ENCODE measurements at places on chromosomes 4 and X.

DNA sequence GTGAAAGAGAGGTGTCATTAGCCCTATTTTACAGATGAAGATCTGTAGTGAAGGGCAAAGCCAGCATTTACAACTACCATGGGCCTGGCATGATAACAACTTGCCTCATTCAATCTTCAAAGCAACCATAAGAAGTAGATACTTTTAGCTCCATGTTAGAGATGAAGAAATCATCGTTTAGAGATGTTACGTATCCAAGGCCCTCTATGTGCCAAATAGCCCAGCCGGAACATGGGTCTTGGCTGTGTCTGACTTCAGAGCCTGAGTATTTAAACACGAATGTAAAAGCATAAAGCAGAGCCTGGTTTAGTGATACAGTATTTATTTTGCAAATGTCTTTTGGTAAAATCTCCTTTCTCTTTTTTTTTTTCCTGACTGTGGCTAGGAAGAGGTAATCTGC is 197.1 kb downstream of the RASL11B start:
- no peak for DNase-seq

GRCh38 chrX:74534569-74535038 is 79.8 kb downstream of the RLIM start:
- no peak for DNase-seq

- no peak for DNase-seq
Observed at GRCh38 chrX:136856050-136856449, 24.5 kb downstream of the RBMX start.

DNA sequence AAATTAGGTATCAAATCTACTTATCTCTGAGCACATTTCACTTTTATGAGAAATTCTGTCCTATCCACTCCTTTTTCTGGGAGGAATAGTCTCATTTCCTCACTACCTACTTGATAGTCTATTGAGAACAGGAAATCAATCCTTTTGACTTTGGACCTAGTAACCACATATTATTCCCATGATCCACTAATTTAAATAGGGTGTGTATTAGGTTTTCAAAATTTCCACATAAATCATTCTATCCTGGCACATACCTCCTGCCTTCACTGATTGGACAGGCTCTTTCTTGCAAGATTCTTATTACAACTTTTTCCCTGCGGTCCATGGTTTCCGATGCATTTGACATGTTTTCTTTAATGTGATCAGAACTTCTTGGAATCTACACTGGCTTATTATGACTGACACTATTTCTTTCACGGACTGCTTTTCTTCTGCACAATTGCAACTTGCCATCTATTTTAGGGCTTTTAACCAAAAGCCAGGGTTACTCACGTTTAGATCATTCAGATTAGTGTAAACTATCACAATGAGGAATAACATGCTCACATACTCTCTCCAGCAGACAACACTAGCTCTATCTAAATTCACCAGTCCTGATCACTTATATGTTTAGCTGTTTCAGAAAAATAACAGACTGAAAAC is 419.9 kb upstream of the SLIT2 start:
- DNase-seq = no peak

DNA sequence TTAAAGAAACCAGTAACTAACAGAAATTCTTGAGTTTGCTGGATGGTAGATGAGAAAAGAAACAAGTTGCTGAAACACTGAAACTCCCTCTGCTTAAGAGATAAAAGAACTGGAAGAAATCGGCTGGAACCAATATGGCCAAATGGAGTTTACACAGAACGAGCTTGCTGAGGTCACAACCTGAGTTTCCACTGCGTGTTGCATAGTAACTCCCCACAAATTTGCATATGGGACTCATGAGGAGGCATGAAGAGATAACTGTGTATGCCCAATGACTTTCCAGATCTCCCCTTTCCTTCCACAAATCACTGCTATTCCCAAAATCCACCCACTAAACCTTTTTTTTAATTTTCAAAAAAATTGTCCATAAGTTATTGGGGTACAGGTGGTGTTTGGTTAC is 10.2 kb upstream of the SMR3B start:
- no peak for DNase-seq

- no peak for DNase-seq
Observed at GRCh38 chrX:126265116-126265515, 99.0 kb upstream of the DCAF12L2 start.

DNA sequence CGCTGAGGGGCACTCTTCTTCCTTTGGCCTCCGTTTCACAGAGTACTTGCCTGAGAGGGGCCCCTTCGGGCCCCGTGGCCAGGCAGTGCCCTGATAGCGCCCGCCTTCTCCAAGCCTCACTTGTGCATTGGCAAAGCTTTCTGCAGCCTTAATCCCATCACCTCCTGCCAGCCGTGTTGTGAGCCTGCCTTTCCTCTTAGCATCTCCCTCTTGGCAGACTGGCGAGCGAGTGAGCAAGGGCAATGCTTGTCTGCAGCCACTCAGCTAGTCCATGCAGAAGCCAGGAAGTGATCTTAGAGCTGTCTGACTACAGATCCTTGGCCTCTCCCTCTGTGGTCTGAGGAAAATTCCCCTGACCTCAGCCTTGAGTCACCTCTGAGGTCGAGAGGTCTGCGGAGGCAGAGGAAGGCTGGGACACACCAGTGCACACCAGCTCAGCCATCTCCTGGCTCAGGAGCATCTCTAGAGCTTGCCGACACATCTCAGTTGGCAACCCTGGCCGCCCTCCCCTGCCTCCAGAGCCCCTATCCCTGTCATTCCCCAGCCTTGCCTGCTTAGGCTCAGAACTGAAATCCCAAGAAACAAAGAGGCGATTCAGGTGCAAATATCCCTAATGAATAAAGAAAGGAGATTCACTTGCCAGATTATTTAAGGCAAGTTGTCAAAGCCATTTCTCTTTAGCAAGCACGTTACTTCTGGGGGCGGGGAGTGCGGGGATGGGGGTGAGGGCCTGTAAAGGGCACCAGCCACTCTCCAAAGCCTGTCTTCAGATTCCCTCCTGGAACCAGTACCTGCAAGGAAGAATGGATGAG is 143.5 kb upstream of the MAMLD1 start:
- DNase-seq = no peak

GRCh38 chr4:13892739-13893105 is 265.2 kb upstream of the BOD1L1 start:
- no peak for DNase-seq

DNA sequence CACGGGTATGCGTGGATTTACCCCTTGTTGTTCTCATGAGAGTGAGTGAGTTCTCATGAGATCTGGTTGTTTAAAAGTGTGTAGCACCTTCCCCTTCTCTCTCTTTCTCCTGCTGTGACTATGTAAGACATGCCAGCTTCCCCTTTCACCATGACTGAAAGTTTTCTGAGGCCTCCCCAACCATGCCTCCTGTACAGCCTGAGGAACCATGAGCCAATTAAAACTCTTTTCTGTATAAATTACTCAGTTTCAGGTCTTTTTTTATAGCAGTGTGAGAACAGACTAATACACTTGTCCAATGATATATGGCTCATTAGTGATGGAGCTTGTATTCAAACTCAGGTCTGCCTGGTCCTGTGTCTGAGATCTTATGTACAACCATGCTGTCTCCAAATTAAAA is 28.5 kb upstream of the RTL3 start:
- DNase-seq = no peak

DNA sequence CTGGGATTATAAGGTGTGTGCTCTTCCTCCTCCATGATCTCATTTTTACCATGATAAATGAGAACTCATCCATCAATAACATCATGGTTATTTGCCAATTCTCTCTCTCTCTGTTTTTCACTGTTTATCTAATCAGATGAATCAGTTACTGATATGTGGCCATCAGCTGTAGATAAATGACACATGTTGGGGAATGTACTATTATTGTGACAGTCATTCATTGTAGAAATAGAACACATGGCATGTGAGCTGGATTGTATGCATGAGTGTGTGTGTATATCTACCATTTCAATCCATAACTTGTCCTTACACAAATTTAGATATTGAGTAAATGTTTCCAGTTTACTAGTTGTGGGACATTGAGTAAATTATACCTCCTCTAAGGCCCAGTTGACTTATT is 53.0 kb downstream of the OSTC start:
- no peak for DNase-seq

DNA sequence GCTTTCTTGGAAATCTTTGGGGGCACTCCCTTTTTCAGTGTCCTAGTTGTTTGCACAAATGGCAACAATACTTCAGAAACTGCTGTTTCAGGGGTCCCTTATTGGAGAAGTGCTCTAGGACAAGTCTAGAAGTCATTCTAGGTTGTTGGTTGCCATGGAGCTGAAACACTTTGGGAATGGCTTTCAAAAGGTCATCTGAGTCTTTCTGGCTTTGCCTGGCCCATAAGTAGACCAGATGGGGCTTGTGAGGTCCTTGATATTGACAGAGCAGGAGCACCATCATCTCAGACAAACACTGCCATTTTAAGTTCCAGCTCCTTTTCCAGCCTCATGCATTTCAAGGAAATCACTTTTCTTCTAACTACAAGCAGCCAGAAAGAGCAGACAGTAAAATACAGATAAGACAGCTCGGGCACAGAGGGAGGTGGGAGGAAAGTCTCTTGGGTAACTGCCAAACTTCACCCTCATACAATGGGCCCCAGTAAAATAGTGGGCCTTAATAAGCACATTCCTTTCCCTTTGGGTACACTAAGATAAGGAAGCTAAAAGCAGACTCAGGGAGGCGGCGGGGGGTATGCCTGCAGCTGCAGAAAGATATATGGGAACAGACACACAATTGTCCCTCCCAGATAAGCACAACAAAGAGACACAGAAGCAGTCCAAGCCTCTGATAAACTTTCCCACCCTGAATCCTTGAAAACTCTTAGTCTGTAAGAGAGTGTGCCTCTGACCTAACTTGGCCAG is 8.5 kb upstream of the NXF3 start:
- DNase-seq = no peak

DNA sequence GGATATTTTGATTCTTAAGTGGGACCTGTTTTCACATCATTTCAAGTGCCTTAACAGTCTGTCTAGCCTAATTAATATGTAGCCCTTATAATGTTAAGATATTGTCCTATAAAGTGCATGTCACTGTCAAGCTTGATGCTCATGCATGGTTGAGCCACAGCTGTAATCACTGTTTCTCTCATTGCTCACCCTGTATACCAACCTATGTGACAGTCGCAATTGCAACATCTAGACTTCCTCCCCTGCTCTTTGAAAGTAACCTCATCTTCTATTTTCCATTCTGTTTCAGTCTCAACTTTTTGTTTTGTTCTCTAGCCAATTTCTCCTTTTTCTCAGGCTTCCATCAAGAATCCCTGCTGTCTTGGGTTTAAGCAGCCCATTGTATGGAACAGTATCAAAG is 24.4 kb upstream of the MSL3 start:
- DNase-seq = no peak

- no peak for DNase-seq
Observed at GRCh38 chrX:23907111-23907497, 634 bp downstream of the APOO start.

DNA sequence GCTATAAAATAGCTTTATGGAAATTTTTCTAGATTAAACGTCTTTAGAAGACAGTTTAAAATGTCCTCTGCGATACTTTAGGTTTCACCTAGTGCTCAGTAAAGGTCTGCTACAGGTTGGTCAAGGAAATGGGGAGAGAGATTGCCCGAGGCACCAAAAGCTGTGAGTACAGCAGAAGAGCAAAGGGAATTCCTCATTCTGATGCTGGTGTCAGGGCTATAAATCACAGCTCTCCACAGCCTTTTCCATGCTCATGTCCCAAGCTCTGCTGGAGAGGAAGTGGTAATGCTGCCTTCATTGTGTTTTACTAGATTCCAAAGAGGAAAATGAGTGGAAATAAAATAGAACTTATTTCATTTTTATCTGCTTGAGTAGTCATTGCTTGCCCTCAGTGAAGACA is 2060.4 kb downstream of the ARAP2 start:
- DNase-seq = no peak

DNA sequence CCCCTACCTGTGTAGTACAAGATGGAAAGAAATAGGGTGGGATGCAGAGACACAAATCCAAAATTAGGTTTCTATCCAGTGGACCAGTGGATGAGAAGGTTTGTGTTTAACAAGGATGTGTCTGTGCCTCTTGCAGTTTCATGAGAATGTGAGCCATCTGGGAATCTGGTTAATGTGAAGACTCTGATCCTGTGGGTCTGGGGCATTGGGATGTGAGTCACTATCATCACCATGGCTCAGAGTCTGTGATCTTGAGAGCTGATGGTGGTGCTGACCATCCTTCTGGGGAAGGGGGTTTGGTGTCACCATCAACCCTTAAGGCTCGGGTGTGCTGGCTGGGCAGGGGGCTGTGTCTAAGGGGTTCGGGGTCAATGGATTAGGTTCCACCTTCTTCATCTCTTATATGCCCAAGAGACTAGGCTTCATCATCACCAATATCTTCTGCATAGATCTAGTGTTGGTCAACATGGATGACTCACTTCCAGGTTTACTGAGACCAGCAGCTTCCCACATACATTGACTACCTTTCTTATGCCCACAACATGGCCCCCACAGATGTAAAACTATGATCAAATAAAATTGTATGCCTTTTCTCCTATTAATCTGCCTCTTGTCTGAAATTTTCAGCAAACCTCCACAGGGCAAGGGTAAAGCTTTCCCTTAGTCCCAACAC is 65.7 kb upstream of the MID1 start:
- DNase-seq = no peak

DNA sequence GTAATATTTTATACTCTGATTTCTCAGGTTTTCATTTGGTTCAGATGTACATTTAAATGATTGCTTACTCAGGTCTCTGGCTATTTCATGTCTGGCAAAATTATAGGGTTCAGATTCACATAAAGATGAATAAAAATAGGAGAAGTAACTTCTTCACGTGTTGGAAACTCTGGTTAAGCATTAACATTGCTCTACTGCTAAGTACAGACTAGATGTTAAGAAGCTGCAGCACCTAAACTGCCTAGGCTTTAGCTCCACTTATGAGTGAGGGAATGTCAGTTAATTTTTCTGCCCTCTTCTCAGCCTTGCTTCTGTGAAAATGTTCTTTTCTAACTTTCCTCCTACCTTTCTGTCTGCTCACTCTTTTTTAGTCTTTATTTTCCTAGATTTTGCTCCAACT is 361.2 kb downstream of the ARAP2 start:
- no peak for DNase-seq
